ENCODE measurements at places on chromosomes 12 and 14.

DNA sequence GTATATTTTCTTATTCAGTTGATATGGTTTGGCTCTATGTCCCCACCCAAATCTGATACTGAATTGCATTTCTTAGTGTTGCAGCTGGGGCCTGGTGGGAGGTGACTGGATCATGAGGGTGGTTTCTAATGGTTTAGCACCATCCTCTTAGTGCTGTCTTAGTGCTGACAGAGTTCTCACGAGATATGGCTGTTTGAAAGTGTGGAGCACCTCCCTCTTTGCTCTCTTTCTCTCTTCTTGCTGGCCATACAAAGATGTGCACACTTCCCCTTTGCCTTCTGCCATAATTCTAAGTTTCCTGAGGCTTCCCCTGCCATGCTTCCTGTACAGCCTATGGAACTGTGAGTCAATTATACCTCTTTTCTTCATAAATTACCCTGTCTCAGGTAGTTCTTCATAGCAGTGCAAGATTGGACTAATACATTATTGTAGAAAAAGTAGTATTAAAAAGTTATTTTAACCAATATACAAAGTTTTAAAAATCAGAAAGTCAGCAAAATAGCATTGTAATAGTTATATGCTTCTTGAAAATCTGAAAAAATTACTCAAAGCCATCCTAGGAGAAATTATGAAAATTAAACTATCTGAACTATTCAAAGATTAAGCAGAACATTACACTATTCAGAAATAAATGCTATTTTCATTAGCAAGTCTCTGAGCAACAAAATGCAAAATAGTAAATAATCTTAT, 84.1 kb downstream of the PPP1R12A start:
- no peak for DNase-seq

DNA sequence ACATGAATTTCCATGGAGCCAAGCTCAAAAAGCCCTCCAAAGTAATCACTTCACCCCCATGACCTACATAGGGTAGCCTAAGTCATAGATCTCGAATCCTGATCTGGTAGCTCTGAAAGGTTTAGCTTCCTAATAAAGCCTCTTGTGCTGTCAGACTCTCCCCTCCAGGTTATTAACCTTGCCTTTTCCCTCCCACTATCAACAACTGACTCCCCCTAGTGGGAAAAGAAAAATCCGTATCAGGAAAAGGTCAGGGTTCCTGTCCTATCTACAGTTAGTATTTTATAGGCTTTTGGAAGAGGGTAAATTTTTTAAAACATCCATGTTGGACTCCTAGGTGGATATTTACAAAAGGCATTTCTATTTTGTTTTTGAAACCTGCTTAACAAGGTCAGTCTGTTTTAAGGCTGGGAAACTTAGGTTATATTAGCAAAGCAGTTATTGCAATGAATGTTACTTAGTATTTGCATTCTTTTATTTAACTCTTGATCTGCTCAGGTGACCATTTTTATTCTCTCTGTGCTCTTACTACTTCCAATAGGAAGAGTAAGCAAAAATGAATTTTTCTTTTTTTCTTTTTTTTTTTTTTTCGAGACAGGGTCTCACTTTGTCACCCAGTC, 8.0 kb downstream of the YY1 start:
- peak; percentile 38 for DNase-seq

DNA sequence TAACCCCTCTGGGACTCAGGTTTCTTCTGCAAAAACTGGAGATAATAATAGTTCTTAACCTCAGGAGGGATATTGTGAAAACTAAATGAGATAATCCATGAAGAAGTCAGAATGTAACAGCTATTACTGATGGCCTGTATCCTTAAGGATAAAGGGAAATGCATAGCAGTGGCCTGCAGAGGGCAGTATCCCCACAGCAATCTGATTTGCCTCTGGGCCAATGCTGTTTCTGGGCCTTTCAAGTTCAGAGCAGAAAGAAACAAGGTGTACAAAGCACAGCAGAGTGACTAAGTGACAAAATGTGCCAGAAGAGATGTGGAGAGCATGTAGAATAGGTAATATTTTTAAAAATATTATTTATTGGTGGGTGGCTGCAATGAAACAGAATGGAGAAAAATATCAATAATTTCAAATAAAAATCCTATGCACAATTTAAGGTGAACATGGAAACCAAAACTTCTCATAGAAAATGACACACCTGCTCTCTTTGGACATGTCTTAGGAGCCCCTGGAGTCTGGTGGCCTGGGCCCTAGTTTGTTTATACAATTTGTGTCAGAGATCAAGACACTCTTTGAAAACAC, 90.3 kb downstream of the C12orf75 start:
- DNase-seq: peak; percentile 63

DNA sequence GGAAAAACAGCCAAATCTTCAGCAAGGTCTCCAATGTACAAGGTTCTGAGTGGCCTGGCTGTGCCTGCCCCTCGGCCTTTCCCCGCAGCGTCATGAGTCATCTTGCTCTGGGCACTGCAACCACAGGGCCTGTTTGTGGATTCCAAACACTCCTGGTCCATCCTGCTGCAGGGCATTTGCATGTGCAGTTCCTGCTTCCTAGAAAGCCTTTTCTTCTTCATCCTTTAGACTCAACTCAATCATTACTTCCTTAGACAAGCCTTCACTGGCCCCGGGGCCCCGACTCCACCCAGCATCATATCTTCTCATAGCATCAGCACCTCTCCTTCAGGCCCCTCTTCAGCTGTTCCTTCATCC, 101.8 kb upstream of the EGLN3 start:
- DNase-seq: no peak

DNA sequence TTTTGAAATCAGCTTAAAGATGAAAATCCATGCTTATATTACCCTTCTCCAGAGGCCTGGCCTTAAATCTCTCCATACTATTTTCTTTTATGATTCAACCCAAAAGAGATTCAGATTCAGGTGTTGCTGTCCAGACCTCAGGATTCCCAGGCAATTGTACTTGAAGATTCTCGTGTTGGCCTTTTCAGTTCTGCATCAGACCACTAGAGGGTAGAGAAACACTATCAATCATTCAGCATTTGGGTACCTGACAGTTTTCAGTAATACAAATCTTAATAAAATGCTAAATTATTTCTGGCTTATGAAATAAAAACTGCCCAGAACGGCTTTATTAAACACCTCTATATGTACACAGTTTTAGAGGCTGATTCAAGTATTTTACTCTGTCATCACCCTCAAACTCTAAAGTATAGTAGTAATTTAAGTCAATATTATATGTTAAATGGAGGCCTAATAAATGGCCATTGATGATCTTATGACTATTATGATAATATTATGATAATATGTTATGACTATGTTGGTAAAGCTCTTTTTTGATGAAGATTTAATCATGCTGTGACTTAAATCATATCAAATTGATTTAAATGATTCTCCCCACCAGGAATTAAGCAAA, 301.1 kb downstream of the DUSP6 start:
- DNase-seq: peak; percentile 64

- no peak for DNase-seq
Measured at GRCh38 chr12:65334521-65334920, 56.0 kb downstream of the MSRB3 start.

DNA sequence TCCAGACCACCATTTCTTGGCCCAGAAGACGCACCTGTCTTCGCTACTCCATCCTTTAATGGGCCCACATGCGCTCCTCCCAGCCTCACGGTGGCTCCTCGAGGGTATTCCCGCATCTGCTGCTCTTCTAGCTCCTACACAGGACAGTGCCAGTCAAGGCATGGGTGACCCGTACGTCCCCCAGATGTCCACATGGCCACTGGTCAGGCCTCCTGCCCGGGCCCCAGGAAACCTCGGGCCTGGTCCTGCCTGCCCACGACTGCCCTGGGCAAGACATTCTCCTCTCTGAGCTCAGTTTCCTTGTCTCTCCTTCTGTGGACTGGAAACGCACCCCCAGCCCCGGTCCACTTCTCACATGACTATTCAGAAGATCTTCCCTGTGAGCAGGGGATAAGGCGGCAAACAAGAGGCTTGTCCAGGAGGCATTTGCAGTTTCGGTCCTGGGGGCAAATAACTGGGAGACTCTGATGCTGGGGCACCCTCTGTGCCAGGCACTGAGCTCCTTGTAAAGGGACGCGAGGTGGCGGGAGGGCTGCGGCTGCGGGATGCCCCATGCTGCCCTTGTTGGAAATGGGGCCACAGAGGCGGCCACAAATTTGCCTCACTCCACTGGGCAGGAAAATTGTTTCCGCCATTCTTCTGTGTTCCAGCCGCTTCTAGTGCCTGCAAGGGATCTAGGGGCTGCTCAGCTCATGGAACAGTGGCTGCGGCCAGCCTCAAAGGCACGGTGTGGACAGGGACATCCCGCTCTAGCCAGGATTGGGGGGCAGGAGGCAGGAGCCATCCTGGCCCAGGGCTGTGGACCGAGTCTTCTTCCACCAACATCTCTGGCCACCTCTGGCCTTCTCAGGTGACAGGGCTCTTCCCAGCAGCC, 6.8 kb upstream of the BEGAIN start:
- no peak for DNase-seq

DNA sequence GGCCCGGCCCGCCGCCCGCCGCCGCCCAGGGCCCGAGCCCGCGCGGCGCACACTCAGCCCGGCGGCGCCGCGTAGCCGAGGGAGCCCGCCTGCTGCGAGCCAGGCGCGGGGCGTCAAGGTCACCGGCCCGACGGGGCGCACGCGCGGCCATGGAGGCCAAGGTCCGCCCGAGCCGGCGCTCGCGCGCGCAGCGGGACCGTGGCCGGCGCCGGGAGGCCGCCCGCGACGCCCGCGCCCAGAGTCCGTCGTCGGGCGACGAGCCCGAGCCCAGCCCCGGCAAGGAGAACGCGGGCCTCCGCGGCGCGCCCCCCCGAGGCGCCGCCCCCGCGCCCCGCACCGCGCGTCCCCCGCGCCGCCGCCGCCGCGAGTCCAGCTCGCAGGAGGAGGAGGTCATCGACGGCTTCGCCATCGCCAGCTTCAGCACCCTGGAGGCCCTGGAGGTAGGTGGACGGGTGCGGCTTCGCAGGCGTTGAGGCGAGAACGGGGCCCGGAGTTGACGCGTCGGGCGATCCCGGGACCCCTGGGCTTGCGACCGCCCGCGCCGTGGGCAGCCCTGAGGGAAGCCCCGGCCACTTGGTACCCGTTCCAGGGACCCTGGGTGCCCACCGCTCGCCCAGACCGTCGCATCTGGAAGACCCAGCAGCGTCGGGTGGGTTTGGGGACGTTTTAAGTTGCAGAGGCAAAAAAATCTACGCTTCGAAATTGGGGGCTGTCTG, 629 bp downstream of the FBRSL1 start:
- no peak for DNase-seq
